ENCODE measurements at places on chromosomes 6 and 20.

- DNase-seq: no peak
Observed at GRCh38 chr20:58959652-58960051, 21.4 kb upstream of the NELFCD start.

DNA sequence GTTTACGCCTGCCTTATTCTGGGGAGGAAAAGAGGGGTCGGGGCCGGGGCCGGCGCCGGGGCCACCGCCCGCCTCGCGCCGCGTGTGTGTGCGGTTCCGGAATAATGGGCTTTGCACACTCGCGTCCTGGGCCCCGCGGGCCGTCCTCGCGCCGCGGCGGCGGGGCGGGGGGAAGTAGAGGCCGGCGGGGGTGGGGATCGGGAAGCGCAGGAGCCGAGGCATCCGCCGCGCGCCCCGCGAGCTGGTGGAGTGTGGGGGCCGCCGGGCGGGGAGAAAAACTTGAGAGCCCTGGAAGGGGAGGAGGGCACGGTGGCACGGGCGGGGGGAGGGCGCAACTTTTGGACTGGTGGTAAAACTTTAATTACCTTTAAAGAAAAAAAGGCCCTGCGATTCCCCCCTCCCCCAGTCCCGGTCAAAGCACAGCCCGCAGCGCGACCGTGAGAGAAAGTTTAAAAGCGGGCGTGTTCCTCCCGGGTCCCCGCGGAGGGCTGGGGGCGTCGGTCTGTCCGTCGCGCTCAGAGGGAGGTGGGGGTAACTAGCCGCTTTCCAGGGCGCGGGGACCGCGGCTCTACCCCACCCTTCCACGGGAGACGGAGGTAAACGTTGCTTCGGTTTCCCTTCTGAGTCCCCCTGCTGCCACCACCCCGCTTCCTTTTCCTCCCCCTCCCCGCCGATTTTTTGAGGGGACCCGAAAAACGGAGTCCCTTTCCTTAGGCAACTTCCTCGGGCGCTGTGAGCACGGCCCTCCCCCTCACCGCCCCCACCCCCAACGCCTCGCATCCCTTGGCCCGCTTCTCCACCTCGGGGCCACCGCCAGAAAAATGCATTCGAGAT, 1.9 kb downstream of the L3MBTL3 start:
- DNase-seq: peak; percentile 32

DNA sequence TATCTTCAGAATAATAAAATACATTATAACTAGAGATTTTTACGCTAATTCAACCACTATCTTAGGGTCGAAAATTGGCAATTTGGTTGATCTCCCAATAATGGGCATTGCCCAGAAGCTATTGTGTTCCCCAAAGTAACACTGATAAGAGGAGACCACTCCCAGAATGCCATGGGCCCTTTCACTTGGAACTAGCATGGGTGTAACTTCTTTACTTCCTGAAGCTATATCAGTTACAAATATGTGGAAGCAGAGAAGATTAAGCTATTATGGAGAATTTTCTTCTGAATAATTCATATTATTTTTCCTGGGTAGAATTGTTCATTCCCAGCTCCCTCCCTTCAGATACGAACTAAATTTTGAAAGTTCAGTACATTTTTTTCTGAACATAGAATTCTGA, 48.2 kb upstream of the JAG1 start:
- DNase-seq: no peak

- no peak for DNase-seq
Observed at GRCh38 chr20:22260506-22260905, 323.9 kb downstream of the FOXA2 start.

DNA sequence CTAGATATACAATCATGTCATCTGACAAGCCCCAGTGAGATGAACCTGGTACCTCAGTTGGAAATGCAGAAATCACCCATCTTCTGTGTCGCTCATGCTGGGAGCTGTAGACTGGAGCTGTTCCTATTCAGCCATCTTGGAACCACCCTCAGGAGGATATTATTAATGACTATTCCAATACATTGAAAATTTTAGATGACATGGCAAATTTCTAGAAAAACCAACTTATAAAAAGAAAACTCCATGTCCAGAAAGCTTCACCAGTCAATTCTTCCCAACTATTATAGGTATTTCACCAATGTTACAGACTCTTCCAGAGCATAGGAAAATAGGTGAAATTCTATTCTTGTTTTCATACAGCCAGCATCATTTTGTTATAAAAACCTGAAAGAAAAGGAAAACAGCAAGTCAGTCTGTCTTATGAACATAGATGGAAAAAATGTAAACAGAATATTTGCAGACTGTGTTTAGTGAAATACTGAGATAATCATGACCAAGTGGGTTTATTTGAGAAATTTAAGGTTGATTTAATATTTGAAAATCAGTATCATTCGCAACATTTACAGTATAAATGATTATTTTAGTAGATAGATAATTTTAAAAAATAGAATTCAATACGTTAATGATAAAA, 43.3 kb downstream of the ATRN start:
- DNase-seq: no peak

- no peak for DNase-seq
Observed at GRCh38 chr6:72672906-72673305, 51.0 kb downstream of the KCNQ5 start.

DNA sequence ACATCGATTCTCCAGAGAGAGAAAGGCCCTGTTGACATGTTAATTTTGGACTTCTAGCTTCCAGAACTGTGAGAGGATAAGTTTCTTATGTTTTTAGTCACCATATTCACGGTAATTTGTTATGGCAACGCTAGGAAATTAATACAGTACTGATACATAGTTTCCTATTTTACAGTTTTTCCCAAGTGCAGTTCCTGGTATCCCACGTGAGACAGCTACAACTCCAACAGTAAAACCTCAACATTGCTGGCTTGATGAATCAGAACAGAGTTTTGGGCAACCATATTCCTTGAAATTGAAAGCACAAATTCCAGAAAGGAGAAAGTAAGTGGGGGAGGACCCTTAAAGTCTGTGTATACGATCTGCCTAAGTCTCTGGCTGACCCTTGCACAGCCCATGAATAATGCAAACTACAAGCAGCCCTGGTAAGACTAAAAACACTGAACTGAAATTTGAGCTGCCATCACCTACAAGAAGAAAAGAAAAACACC, 505.1 kb upstream of the NRSN1 start:
- DNase-seq: no peak

- no peak for DNase-seq
Observed at GRCh38 chr6:35429463-35429862, 22.7 kb upstream of the FANCE start.

- no peak for DNase-seq
Observed at GRCh38 chr20:45020236-45020886, 54.0 kb downstream of the STK4 start.

DNA sequence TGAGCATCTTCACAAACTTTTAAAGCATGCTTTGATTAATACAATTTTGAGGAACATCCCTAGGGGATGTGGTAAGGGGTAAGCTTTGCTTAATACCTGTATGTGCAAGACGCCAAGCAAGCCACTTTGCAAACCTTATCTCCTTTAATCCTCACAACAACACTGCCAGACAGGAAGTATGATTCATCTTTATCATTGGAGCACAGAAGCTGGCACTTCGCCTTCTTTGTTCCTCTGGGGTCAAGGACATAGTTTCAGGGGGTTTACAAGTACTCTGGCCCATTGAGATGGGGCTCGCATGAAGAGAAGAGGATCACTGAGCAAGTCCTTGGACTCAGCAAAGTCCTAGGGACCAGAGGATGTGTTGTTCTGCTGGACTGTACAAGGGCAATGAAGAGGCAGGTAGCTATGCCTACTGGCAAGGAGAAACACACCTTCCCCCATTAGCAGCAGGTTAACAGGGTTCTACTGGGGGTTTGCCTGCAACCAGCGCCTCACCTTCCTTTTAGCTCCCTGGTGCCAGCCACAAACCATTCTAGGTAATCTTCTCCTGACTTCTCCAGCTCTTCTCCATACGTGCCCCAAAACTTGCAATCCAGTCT, 8.8 kb downstream of the TMEM244 start:
- no peak for DNase-seq

- DNase-seq: no peak
Observed at GRCh38 chr20:34216382-34216742, 24.9 kb upstream of the ASIP start.

DNA sequence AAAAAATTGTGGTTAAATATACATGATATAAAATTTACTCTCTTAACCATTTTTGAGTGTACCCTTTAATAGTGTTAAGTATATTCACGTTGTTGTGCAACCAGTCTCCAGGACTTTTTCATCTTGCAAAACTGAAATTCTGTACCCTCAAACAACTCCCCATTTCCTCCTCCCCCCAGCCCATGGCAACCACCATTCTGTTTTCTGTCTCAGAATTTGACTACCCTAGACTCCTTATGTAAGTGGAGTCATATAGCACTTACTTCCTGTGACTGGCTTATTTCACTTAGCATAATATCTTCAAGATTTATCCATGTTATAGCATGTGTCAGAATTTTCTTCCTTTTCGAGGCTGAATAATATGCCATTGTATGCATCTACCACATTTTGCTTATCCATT, 5.1 kb downstream of the VPS16 start:
- no peak for DNase-seq

DNA sequence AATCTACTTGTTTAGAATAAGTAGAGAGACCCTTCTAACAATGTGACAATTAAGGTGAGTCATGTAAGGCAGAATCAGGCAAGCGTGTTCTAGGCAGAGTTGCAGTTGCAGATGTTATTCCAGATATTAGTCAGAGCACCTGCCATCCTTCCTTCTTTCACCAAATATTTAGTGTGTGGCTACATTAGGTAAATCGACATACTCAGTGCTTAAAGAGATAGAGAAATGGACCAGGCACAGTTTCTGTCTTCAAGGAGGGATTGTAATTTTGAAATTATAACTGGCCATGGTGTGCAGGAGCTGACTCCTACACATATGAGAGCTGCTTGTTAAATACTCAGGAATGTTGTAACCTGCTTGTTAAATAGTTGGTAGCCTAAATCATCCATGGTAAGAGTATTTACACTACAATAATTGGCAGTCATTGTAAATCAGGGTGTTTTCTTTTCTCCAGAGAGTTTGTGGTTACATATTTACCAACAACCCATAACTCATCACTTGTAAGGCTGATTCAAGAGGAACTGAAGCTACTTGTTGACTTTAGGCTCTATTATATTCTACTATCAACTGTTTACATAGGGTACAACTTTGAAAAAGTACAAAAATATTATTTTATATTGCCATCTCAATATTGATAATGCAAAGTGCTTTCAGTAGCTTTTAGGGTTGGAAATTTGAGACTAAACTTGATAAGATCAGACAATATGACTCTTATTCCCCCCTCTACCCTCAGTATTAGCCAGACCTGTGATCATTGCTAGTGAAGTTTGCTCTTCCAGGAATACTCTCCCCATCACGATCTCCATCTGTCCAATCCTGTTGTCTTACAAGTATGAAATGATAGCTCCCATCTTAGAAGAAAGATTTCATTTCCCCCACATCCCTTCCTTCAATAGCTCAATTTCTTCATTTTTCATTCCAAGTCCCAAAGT, 607.1 kb downstream of the COL12A1 start:
- DNase-seq: no peak

DNA sequence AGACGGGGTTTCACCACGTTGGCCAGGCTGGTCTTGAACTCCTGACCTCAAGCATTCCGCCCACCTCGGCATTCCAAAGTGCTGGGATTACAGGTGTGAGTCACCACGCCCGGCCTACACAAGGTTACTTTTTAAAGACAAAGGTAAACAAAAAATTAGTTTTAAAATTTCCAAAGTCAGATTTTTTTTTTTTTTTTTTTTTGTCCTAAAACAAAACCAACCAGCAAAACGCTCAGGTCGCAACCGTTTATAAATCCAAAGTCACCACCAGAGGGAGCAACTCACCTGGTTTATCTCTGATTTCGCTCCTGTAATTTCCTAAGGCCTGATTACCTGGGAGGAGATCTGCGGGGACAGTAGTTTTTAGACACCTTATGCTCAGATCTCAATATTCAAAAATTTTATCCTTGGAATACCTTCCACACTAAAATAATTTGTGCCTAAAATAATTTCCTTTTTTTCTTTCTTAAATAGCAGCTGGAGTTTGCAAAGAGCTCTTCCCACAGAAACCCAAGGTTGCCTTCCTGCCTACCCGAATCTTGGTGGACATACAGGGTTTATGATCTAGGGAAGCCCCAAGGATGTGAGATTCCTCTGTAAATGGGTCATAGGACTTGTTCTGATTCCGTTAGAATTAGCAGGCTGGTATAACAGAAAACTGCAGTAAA, 19.8 kb upstream of the TREM1 start:
- no peak for DNase-seq

GRCh38 chr6:106199331-106199730, 113.2 kb downstream of the PRDM1 start:
- DNase-seq: no peak

- DNase-seq: no peak
Observed at GRCh38 chr20:58722877-58723627, 30.5 kb downstream of the NPEPL1 start.

DNA sequence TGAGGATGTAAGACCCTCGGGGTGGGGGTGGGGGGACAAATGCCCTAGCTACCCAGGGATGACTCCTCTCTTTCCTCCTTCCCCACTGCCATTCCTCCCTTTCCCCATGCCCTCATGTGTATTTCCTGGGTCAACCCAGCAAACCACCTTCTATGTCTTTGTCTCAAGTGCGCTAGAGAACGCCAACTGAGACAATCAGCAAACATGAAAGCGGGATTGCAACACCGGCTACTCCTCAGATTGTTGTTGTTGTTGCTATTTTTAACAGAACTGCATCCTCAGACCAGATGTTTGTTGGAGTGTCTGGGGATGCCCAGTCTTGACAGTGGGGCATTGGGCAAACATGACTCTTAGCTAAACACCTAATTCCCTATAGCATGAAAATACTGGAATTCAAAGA, 39.3 kb upstream of the HIVEP1 start:
- DNase-seq: no peak

DNA sequence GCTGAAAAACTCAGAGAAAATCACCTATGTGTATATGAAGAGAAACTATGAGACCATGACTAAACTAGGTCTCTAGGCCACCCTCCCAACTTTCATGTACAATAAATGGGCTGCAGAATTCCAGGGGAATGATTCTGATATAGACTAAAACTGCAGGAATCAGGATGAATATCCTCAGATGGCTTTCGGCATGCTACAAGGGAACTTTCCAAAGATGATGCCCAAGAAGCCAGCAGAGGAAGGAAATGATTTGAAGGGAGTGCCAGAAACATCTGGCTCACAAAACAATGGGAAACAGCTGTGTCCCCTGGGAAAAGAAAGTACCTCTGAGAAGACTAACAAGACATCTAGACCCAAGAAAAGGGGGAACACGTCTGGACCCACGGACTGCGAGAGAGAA, 41.1 kb downstream of the PLN start:
- DNase-seq: no peak

GRCh38 chr20:48155268-48155667, 370.0 kb upstream of the SULF2 start:
- DNase-seq: no peak

- DNase-seq: peak; percentile 30
Observed at GRCh38 chr20:52312132-52312729, 120.7 kb upstream of the ZFP64 start.

DNA sequence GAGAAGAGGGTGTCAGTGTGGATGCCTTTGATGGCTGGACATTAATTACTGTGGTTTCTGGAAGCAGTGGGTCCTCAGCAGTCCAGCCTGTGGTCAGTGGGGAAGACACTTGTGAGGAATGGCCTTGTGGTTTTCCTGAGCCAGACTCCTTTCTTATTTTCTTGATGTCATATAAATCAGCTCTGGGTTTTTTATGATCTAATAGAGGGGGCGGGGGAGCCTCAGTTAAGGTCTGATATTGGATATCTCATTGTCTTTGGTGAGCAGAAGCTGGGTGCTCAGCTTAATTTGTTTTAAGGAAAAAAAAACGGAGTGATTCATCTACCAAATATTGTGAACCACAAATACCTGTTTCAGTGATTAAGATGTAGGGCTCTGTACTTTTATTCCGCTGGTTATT, 62.1 kb downstream of the OTOR start:
- DNase-seq: no peak

GRCh38 chr6:28586324-28586723, 60.6 kb downstream of the GPX5 start:
- no peak for DNase-seq
